ENCODE measurements at places on chromosomes 2 and 18.
A peak's percentile ranks its signal among the peaks of the same experiment; 100 is the strongest.

- DNase-seq, result no peak
Observed at GRCh38 chr2:98470851-98471255, 26.2 kb downstream of the INPP4A start.

- DNase-seq, result no peak
Observed at GRCh38 chr2:60936757-60937156, 55.4 kb downstream of the REL start.

GRCh38 chr18:71011389-71011788, 722.5 kb downstream of the SOCS6 start:
- DNase-seq, result no peak

GRCh38 chr2:52404866-52405265, 1362.7 kb upstream of the CHAC2 start:
- DNase-seq, result no peak

- no peak for DNase-seq
Observed at GRCh38 chr18:11009147-11009546, 140.2 kb downstream of the PIEZO2 start.

- no peak for DNase-seq
Observed at GRCh38 chr2:231177156-231178025, 21.0 kb upstream of the ARMC9 start.

DNA sequence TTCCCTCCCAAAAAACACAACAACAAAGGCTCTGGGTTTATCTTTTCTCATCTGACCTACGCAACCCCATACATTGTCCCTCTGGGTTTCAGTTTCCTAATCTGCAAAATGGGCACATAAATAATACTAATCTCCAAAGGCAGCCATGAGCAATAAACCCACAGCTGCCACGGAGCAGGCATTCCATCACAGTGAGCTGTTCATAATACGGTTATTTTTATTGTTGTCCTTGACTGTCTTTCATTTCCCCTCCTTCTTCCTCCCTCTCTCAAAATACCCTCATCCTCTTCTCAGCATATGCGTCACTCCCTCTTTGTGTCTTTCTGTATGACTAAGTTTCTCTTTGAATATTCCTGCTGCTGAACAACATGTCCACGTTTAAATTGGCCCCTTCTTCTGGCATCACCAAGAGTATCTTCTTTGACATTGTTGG, 129.8 kb upstream of the CAB39 start:
- DNase-seq, result no peak

DNA sequence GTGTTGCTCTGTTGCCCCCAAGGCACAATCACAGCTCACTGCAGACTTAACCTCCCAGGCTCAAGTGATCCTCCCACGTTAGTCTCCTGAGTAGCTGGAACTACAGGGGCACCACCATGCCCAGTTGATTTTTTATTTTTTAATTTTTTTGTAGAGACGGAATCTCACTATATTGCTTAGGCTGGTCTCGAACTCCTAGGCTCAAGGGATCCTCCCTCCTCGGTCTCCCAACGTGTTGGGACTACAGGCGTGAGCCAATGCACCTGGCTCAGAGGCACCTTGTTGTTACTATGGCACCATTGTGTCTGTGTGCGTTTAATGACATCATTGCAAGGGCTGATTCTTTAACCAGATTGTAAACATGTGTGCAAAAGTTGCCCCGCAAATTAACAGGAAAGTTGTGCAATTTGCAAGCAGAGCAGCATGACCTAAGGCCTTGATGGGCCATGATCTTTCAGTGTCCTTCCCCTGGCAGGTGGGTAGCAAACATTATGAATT, 22.6 kb downstream of the TCF23 start:
- no peak for DNase-seq

GRCh38 chr2:200705305-200706041, 106.2 kb upstream of the BZW1 start:
- DNase-seq, result no peak

DNA sequence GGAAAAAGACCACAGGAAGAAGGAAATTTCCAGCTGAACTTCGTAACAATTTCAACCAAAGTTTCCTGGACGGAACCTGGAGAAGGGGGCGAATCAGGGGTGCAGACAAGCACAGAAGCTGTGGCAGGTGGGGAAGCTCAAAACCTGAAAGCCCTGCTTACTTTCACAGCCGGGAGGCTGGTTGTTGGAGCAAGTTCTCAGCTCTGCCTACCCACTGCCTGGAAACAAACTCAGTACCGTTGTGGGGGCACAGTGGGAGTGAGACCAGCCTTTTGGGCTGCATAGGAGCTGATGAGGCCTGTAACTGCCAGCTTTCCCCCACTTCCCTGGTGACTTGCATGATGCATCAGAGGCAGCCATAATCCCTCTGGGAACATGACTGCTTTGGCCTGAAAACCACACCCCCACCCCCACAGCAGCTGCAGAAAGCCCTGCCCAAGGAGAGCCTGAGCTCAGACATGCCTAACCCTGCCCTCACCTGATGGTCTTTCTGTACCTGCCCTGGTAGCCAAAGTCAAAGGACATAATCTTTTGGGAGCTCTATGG, 207.0 kb upstream of the VWC2L start:
- DNase-seq, result no peak

- no peak for DNase-seq
Observed at GRCh38 chr2:156322686-156323231, 9.8 kb downstream of the NR4A2 start.

DNA sequence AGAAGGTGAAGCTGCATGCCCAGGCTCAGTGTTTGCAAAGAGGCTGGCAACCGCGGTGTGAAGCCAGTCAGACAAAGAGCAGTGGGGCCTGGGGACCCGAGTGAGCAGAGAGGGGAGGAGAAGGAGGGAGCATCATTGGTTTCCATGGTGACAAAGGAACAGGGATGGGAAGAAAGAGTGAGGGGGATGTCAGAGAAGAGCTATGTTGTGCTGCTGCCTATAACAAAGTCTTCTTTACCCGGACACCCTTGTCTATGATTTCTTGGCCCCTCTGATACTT, 14.5 kb downstream of the TMEM247 start:
- DNase-seq, result no peak

- no peak for DNase-seq
Observed at GRCh38 chr18:64234321-64234720, 85.4 kb upstream of the LINC00305 start.

DNA sequence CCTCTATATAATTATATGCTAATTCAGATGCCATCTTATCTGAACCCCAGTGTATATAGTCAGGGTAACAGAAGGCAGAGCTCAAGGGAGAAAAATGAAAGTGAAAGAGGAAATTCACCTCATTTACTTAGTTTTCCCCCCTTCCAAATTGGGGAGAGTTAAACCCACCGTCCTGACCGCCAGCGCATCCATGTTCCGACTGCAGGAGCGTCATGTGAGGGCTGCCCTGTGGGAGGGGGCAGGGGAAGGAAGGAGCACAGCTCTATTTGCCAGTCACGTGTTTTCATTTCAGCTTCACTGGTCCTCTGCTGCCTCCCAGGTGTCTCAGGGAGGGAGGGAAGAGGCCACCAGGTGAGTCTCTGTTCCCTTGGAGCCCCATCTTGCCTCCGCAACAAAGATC, 13.2 kb downstream of the CNNM4 start:
- no peak for DNase-seq

GRCh38 chr2:233029321-233029720, 3.2 kb upstream of the NEU2 start:
- no peak for DNase-seq

GRCh38 chr2:28381225-28382180, 11.2 kb upstream of the FOSL2 start:
- no peak for DNase-seq

DNA sequence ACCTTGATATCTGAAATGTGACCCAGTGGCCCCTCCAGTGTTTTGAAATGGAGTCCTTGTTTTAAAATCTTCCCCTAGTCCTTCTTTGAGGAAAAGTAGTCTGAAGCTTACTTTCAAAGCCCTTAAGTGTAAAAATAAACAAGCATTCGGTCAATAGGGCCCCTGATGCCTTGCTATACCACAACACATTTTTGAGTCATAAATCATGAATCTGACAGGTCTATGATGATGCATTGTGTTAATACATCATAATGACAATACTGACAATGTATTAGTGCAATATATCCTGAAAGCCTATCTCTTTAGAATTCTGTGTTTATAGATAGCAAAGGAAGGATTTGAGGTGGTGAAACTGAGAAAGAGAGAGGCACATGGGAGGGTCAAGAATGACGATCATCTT, 464.2 kb downstream of the MEIS1 start:
- no peak for DNase-seq

- DNase-seq, result no peak
Observed at GRCh38 chr18:73879766-73880165, 267.9 kb downstream of the FBXO15 start.

DNA sequence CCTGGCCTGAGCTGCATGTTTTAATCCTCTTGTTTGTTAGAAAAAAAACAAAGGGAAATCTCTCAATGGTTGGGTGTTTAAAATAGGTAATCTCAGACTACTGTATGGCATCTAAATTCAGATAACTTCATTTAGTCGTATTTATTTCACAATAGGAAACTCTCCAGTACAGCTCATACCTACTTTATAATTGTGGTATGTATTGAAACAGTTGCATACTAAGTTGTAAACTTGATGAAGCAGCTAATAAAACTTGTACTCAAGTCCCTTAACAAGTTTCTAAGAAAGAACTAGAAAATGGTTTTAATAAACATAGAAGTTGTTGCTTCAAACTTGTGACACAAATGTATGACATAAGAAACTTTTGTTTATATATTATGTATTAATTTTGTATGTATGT, 334.5 kb downstream of the PTPRM start:
- DNase-seq, result no peak

DNA sequence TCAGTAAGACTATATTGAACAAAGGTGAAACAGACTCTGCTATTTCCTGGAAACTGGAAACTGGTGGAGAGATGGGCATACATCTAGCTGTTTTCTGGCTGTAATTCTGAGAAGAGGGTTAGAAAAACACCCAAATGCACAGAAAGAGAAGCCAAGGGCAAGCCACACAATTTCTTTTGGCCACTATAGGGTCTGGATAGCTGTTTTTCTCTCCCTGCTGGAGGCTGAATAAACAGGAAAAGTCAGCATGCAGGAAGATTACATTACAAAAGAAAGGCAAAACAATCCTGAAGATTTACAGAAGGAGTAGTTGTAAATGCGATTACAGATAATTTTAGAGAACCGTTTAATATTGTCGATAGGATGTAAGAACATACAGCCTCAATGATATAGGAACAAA, 186.2 kb upstream of the REG3G start:
- DNase-seq, result no peak

DNA sequence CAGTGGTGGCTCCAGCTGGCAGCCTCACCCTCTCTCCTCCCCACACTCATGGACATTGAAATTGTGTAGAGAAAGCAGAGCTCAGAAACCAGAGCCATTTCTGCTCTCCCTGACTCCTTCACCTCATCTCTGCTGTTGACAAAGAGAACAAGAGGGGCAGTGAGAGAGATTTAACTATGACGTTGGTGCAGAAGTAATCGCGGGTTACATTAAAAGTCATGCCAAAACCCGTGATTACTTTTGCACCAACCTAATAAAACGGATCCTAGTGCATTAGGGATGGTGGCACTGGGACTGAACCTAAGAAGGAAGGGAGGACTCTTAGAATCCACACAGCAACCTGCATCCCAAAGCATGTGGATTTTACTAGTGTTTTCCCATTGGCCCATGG, 113.3 kb upstream of the CDC42EP3 start:
- DNase-seq, result no peak

- no peak for DNase-seq
Observed at GRCh38 chr18:61755555-61755954, 137.3 kb downstream of the RNF152 start.

DNA sequence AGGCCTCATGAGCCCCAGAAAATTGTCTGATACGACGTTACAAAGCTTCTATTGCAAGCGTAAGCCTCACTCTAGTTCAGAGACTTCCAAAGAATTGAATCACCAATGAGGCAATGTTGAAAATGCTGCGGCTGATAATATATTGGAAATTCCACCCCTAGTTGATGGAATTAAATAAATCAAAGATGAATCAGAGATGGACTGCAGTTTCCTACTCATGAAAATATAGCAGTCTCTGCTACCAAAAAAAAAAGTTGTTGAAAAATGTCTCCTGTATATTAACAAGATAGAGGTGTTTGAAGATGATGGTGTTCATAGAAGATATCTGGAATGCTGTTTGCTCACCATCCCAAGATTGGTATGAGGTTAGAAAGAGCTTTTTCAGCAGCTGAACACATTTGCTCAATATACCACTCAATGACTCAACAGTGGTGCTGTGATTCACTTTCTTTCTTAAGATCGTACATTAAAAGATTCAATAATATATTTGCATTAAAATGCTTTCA, 99.8 kb upstream of the ARHGAP28 start:
- DNase-seq, result no peak

GRCh38 chr2:189633392-189633811, 27.9 kb upstream of the ASNSD1 start:
- DNase-seq, result peak; percentile 4

GRCh38 chr2:74849228-74849892, 15.4 kb downstream of the HK2 start:
- DNase-seq, result no peak

GRCh38 chr2:124088616-124089015, 63.5 kb downstream of the CNTNAP5 start:
- no peak for DNase-seq

- DNase-seq, result no peak
Observed at GRCh38 chr2:98088261-98088660, 1.3 kb downstream of the VWA3B start.

All from epithelial cell of proximal tubule (primary cell).